ENCODE measurements at places on chromosomes 11 and 22.

GRCh38 chr11:123214940-123215339, 19.9 kb upstream of the CLMP start:
- DNase-seq, result no peak

GRCh38 chr11:46422588-46422987, 31.0 kb upstream of the CHRM4 start:
- DNase-seq, result no peak

GRCh38 chr22:44917372-44918165, 92.2 kb downstream of the PHF21B start:
- DNase-seq, result no peak

- no peak for DNase-seq
Measured at GRCh38 chr11:99376463-99376862, 355.7 kb downstream of the CNTN5 start.

GRCh38 chr11:16945671-16946469, 68.3 kb downstream of the PLEKHA7 start:
- no peak for DNase-seq

GRCh38 chr11:132052904-132053303, 682.5 kb downstream of the NTM start:
- DNase-seq, result no peak

DNA sequence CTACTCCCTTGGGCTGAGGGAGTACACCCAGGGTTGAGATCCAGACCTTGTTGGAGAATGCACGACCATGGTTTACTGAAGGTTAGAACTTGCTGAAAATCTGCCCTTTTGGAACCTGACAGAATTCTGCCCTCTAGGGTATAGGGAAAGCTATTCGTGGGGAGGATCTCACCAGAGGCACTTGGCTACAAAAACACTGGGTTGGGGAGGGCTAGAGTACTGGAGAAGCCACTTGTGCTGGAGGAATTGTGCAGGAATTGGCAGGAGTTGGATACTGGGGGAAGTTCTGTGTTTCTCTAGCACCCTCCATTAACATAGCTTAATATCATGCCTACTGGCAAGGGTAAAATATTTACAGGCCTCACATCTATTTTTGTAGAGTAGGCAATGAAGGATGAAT, 55.8 kb downstream of the PPME1 start:
- no peak for DNase-seq

DNA sequence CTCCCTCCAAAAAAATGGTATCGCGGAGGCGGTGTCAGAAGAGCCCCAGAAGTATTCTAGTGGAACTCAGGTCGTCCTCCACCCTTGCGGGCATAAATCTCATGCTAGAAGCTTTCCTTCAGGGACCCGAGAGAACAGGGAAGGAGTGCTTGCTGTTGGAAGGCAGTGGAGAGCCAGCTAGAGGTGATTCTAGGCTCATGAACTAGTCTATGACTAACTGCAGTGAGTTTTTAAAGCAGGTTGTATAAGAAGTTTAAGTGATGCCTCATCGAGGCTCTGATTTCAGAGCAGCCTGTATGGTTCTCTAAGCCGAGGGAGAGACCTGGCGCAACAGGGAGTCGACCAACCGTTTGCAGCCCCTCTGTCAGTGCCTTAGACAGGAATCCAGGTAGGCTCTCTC, 85.7 kb downstream of the TBC1D22A start:
- DNase-seq, result no peak

DNA sequence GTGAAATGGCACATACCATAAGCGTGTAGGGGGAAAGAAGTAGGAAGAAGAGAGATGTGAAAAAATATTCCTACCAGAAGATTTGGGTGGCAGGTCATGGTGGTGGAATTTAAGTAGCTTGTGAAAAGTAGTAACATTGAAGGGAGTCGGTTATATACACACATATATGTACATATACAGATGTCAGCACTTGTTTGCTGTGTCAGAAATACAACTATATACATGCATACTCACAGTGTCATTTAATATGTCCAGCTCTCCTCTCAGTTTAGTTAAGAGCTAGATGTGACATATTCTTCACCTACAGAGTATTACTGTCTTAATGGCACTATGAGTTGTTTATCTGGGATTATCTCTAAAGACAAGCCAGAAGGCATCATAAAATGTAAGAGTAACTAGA, 987.4 kb upstream of the CCDC90B start:
- no peak for DNase-seq

DNA sequence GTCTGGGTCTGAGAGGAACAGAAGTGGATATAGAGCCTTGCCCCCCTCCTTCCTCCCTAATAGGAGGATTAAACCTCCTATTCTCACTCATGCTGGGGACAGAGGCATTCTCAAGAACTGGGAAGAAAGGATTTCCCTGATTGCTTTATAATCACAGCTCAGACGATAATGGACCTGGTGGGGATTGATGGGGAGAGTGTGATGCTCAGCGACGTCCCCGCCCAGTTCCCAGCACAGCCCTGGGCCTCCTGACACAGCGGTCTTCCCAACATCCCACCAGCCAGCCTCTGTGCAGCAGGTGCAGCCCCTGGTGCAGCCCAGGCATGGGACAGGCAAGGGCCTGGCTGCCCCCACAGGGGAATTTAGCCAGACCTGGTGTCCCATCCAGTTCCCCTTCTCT, 28.4 kb downstream of the TRIM29 start:
- DNase-seq, result no peak

DNA sequence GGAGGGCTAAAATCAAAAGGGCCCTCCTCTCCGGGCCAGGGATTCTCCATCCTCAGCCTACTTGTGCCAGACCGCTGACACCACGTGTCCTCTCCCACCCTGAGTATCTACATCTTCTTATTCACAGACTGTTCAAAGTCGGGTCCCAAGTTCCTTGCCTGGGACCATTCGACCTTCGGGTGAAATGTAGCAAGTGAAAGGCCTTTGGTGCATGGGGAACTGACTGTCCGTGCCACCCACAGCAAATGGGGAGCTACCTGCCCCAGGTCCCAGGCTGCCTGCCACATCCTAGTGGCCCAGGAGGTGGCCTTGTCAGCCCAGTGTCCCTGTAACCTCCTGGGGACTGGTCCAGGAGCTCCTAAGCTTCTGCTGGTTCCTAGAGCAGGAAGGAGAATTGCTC, 67.3 kb downstream of the RTL6 start:
- DNase-seq, result no peak

DNA sequence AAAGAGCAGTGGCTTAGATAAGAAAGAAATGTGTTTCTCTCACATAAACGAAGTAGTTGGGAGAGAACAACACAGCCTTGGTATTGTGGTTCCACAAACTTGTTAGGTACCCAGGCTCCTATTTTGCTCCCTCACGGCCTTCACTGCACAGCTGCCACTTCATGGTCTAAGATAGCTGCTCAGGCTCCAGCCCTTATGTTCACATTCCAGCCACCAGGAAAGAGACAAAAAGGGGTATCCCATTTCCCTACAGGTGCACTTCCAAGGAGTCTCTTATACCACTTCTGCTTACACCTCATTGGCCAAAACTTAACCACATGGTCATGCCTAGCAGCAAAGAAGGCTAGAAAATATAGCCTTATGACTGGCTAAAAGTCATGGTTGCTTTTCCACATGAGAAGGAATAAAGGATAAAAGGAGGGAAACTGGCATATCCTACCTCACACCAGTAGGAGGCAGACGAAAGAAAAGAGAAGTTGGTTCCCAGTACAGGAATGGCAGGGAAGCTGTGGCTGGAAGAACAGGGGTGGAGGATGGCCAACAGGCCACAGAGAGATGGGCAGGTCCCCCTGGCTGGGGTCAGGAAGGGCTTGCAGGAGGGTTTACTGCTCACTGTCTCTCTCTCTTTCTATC, 5.4 kb upstream of the HDHD5 start:
- no peak for DNase-seq

GRCh38 chr11:118064956-118065355, 11.9 kb upstream of the TMPRSS4 start:
- no peak for DNase-seq

DNA sequence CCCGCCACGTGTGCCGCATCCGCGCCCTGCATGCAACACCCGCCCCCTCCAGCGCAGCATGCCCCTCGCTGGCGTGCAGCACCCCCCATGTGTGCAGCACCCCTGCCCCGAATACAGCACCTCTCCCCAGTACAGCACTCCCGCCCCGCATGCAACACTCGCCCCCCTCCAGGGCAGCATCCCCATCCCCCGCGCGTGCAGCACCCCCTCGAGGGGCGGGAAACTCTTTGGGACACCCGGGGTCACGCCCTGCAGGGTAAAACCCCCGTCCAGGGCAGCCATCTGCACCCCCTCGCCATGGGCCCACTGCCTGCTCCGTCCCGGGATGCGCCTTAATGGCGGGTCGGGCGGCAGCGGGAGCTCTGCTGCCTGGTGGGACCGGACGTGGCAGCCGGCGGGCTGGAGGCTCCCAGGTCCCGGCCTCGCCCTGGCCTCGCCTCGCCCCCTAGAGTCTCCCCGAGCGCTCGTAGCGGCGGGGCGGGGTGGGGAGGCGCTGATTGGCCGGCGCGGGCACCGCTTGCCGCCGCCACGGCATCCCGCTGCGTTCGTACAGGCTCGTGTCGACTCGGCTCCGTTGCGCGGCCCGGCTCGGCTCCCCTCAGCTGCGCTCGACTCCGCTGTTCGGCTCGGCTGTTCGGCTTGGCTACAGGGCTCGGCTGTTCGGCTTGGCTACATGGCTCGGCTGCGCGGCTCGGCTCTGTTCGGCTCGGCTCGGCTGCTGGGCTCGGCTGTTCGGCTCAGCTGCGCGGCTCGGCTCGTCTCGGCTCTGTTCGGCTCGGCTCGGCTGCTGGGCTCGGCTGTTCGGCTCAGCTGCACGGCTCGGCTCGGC, 417 bp upstream of the BRSK2 start:
- DNase-seq, result peak; percentile 65

DNA sequence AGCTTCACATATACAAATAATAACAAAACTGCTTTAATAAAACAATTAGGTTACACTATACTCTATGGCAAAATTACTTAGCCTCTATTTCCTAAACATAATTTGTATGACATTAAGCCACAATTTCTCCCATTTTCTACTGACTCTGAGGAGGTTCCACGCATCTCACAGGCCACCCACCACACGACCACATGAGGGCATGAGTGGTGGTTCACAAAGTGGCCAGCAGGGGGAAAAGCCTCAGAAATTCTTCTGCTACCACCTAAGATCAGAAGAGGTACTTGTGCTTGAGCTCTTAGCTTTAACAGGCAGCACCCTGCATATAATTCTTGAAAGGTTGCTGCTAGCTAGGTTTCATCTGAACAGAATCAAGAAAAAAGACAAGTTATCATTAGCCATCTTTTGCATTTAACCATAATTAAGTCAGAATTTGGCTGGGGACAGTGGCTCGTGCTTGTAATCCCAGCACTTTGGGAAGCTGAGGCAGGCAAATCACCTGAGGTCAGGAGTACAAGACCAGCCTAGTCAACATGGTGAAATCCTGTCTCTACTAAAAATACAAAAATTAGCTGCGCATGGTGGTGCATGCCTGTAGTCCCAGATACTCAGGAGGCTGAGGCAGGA, 7.7 kb downstream of the LPXN start:
- no peak for DNase-seq

GRCh38 chr11:86046116-86046515, 22.8 kb downstream of the PICALM start:
- no peak for DNase-seq

- no peak for DNase-seq
Measured at GRCh38 chr11:1650034-1650917, 20.7 kb downstream of the KRTAP5-5 start.

- DNase-seq, result no peak
Measured at GRCh38 chr11:81707881-81708280, 1025.8 kb downstream of the FAM181B start.

DNA sequence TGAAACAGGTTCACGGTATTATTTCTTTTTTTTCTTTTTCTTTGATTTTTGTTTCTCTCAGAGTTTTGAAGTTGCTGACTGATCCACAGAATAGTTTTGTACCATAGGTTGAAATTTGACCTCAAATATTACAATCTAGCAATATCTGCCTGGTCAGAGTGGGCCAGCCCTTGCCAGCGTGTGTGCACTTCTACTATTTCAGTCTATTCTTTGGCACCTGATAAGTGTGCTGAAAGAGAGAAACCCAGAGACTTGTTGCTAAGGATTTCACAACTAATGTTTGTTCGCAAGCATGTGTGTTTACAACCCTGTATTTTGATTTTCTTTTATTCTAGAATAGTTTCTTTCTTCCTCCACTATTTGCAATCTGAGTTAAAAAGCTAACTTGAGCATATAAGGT, 1125.2 kb upstream of the CNTN5 start:
- no peak for DNase-seq

DNA sequence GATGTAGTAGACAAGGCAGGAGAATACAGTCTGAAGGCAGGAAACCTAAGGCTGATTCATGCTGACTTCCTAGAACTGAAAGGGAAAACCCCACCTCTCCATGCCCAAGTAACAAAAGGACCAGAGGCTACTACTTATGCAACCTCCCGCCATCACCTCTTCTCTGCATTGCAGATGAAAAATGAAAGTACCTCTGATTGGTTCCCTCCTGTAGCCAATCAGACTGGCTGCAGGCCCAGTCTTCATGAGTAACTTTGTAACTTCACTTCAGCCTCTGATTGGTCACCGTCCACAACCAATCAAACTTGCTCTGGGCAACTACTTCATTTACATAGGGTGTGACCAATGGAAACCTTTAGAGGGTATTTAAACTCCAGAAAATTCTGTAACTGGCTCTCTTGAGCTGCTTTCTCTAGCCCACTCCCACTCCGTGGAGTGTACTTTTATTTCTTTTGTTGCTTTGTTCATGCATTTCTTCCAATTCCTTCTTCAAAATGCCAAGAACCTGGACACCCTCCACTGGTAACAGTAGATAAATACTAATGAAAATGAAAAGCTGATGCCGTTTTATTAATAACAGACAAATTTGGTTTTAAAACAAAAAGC, 5.2 kb upstream of the MAP6 start:
- DNase-seq, result no peak

- no peak for DNase-seq
Measured at GRCh38 chr22:20582520-20583361, 75.3 kb downstream of the MED15 start.

- no peak for DNase-seq
Measured at GRCh38 chr11:17020831-17021230, 6.6 kb upstream of the PLEKHA7 start.

GRCh38 chr11:206526-207207, 532 bp downstream of the BET1L start:
- DNase-seq, result no peak

DNA sequence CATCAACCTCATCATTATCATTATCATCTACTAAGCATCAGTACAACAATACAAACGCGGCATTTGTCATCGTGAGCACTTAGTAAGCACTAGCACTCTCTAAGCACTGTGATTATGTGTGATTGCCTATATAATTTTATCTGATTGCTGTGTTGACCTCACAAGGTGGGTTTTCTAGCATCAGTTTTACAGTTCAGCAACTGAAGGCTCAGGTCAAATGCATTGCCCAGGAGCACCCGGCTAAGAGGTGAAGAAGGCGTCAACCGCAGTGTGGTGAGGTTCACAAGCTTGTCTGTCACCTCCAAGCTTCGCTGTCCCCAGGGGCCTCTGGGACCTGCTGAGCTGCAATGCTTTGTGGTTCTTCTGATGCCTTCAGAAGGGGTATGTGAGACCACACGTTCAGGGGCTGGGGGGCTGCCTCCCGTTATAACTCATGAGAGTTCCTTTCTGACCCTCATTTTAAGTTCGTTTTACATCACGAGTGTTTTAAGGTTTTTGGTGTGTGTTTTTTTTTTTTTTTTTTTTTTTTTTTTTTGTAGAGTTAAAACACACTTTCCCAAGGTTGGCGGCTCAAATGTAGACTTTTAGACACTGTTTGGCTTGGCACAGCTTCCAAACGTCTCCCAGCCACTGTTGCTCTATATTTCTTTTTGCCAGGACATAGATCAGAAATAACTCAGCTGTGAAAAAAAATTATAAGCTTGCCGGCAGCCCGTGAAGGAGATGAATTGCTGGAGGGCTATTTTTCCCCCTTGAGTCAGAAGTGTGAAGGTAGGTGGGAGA, 33.8 kb upstream of the SCUBE1 start:
- no peak for DNase-seq
